LHCN-M2 (cell line): ENCODE measurements at places on chromosomes 16 and 17.

DNA sequence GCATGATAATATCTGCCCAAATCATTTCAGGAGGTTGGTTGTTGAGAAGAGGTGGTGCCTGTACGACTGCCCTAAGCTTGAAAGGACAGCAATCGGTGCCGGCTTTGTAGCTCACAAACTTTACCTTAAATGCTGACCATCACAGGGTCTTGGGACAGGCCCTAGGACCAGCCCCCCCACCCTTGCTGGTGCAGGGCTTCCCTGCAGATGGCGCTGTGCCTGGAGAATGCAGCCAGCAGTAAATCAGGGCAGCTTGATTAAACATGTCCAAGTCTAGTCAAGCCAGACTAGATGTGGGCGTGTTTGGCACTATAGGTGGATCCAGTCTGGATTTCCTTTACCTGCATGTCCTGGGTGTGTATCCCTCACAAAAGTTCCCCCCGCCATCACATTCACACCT, 135.5 kb upstream of the CRHR1 start:
- no peak for DNase-seq

GRCh38 chr17:78793968-78794367, 11.9 kb upstream of the CYTH1 start:
- DNase-seq = no peak

DNA sequence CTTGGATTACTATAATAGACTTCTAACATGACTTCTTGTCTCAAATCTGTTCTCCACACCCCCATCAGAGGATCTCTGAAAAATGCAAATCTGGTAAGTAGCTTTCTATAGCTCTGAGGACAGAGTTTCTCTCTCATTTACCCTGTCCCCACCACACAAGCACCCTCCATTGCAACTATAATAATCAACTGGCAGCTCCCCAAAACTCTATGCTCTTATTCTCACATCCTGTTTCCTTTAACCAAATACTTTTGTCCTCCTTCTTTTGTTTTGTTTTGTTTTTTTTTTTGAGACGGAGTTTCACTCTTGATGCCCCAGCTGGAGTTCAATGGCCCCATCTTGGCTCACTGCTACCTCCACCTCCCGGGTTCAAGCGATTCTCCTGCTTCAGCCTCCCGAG, 73.4 kb downstream of the HELZ start:
- no peak for DNase-seq

GRCh38 chr16:85731179-85731578, 19.7 kb downstream of the C16orf74 start:
- no peak for DNase-seq

- no peak for DNase-seq
Observed at GRCh38 chr16:88826070-88826840, 14.5 kb upstream of the APRT start.

DNA sequence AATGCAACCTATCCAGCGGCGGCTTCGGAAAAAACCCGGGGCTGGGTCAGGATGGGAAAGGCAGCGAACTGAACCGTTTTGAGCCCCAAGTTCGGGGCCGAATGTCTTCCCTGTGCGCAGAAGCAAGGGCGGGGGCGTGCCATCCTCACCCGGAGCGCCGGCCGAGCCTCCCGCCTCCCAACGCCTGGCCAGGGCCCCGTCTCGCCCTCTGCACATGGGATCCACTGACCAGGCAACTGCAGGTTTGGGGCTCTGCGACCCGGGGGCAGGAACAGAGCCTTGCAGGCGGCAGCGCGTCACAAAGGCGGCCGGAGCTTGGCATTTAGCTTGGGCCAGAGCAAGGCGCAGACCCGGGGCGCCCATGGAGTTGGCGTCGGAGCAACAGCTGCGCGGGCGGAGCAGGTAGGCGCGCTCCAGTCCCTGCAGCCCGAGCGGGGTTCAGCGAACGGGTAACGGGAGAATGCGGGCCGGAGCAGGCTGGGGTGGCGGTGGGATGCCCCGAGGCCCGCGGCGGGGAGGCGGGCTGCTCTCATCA, at the start of gene FBXO39:
Gene FBXO39 (plus strand): TSS at position 345 of the 535 bp plus-strand sequence. CDS start 3,654 bp downstream, outside the sequence.
- no peak for DNase-seq

DNA sequence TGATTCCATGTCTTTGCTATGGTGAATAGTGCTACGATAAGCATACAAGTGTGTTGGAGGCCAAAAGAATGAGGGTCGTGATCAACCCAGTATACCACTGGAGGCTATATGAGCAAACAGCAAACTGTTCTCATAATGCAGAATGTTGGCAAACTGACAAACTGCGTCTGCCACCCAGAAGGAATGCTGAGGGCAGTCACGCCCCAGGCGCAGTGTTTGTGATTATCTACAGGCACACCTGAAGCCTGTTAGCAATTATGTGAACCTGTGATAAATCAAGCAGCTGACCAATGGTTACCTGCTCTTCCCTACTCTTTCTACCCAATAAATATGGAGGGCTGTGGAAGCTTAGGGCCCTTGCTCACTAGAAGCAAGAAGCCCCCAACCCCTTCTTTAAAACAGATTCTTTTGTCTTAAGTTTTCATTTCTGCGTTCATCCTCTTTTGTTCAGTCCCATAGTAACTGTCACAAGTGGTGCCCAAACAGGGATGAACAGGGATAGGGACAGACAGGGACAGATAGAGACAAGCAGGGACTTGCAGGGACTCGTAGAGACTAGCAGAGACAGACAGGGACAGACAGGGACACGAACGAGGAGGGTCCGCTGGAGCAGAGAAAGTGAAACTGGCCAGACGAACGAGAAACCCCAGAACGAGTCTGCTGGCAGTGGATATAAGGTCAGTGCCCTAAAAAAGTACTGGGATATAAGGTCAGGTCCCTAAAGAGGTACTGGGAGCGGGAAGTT, 25.1 kb downstream of the CD300LG start:
- no peak for DNase-seq

DNA sequence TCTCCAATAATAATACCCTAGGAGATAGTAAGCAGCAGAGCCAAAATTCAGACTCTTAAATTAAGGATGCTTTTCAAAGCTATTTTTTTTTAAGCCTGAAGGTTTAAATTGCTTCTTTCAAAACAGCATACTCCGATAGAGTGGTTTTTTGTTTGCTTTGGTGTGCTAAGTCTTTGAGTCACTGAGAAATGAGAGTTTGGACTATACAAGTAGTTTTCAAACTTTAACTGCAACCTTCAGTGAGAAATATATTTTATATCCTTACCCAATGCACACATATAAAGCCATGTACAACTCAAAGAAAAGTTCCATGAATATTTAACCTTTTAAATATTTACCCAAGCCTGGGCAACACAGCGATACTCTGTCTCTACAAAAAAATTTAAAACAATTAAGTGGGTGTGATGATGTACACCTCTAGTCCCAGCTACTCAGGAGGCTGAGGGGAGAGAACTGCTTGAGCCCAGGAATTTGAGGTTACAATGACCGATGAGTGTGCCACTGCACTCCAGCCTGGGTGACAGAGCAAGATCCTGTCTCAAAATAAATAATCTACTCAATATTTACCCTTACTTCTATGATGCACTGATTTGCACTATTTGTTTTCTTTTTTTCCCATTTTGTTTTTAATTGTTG, 19.2 kb downstream of the DCUN1D3 start:
- no peak for DNase-seq

- DNase-seq = peak; percentile 24
Observed at GRCh38 chr16:31487720-31488467, 5.0 kb downstream of the SLC5A2 start.

DNA sequence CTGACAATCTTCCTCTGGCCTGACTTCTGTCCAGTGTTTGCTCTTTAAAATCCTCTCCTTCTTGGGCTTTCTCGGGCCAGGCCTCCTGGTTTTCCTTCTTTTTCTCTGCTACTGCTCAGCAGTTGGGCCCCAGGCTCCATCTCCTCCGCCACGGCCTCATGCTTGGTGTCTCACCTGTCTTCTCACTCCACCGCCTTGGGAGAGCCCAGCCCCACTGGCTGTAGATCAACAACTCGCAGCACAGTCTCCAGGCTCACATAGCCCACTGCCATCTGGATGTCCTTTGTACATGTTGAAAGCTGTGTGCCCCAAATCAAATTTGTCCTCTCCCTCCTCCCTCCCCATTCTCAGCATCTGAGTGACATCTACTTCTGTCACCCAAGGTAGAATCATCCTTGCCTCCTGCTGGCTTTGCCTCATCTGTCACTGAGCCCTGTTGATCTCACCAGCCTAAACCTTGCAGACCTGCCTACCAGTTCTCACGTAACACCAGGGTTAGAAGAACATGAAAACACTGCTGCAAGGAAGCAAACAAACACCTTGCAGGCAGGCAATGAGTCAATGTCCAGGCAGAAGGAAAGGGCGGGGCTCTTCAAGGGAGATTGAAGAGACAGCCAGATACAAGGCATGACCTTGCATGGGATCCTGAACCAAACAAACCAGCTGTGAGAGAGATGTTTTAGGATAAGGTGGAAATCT, 103.2 kb upstream of the SMURF2 start:
- no peak for DNase-seq

DNA sequence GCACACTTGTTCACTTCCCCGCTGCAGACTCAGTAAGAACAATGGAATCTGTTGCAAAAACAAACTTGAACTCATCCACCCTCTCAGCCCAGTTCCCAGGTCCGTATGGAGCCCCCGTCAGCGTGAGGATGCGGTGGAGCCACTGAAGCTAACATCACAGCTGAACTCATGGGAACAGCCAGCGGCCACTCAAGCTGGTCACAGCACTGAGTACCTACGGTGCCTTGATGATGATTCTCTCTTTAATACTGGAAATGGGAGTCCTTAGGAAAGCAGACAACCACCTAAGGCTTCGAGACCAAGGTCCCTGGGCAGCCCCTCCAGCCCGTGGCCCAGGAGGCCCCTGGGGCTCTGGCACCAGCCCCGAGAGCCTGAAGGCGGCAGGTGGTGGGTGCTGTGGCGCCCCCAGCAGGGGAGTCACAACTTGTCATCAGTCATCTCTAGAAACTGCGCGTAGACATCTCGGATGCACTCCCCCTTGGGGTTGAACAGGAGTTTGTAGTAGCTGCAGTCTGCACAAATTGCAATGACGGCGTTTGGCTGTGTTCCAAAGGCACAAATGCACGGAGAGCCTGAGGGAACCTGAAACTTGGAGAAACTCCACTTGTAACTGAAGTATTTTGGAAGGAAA, 31.0 kb upstream of the RHOT1 start:
- DNase-seq = peak; percentile 68

- DNase-seq = no peak
Observed at GRCh38 chr16:87414251-87414680, 22.1 kb downstream of the MAP1LC3B start.

GRCh38 chr16:84527532-84528269, 23.2 kb upstream of the MEAK7 start:
- no peak for DNase-seq

GRCh38 chr17:80259457-80260068, 1.1 kb upstream of the RNF213 start:
- no peak for DNase-seq

DNA sequence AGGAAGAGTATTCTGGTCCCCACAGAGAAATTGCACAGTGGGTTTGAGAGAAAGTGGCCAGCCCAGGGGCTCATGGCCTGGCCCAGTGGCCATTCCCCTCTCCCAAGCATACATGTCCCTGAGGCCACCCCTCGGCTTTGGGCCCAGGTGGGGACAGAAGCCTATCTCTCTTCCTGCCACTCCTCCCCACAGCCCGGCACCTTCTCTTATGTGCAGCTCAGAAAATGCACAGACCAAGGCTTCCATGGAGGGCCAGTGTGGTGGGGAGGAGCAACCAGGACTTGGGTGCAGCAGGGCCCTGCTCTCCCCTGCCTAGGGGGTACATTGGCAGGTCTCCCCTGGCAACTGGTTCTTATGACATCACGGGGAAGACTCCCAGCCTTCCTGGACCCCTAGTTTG, at the start of gene C16orf90:
Gene C16orf90 (minus strand): TSS at position 314 of the 400 bp plus-strand sequence. CDS start 68 bp downstream, at position 246.
- DNase-seq = no peak

GRCh38 chr17:17809531-17810083, 27.2 kb downstream of the SREBF1 start:
- no peak for DNase-seq

DNA sequence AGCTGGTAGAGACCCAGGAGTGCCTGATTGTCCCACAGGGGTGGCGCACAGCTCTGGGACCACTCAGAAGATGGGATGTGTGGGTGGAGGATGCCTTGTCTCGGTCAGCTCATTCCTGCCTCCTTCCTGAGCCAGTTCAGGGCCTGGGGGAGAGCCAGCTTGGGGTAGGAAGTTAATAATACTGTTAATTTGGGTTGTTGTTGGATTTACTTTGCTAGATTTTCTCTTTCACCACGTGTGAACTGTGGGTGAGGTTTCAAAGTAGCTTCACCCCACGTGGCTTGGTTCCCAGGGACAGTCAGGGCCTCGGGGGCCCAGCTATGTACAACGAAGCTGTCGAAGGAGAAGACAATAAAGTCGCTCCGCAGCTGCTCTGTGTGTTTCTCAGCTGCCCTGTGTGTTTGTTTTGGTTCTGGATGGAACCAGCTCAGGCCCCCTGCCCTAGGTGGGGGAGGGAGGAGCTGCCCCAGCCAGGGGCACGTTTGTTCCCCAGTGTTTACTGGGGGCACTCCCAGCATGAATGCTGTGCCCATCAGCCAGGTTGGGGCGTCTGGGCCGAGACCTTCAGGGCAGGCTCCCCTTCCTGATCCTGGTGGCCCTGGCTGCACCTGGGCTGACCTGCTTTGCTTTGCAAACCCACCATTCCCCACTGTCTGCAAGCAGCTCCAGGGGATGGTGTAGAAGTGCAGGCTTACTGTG, 2.3 kb downstream of the NUDT16L1 start:
- DNase-seq = no peak

GRCh38 chr16:85393674-85394451, 219.3 kb upstream of the GSE1 start:
- no peak for DNase-seq

DNA sequence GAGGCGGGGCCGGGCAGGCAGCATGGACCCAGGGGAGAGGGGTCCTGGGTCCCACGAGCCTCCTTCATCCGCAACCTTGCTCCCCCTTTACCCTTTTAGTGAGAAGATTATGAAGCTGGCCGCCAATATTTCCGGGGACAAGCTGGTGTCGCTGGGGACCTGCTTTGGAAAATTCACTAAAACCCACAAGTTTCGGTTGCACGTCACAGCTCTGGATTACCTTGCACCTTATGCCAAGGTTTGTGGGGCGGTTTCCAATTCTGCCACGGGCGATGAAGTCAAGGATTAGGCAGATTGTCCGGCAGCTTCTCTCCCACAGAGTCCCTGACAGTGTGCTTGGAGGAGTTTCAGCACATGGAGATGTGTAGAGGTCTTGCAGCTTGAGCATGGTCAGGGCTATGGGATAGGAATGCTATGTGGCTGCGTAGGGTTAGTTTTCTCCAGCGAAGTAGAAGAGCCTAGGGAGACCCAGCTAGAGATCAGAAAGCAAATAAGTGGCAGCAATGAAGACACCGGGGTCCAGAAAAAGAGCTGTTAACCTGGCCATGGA, 598 bp downstream of the NIP7 start:
- DNase-seq = no peak

GRCh38 chr17:82011617-82012187, 11.0 kb downstream of the CENPX start:
- no peak for DNase-seq

DNA sequence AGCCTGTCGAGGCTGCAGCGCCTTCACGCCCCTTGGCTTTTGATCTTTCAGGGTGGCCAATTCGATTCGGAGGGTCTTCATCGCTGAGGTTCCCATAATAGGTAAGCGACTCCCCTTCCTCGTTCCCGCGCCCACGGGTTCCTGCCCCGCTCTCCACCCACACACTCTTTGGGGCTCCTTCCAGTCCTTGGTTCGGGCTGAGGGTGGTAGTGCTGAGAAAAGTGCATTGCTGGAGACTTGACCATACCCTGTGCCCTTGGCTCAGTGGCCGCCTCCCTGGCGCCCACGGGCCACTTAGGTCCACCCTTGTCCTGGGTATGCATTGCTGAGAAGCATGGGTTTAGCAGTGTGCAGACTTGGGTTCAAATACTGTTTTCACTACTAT, 491 bp downstream of the POLR2C start:
- DNase-seq = no peak
